ENCODE measurements at places on chromosomes 5 and 9.

GRCh38 chr5:121698690-121699089 lies 153.0 kb upstream of the FTMT start:
- DNase-seq: no peak

- no peak for DNase-seq
Observed at GRCh38 chr5:54942064-54942778, 43.2 kb downstream of the ESM1 start.

- no peak for DNase-seq
Observed at GRCh38 chr5:88486431-88486830, 217.8 kb upstream of the TMEM161B start.

DNA sequence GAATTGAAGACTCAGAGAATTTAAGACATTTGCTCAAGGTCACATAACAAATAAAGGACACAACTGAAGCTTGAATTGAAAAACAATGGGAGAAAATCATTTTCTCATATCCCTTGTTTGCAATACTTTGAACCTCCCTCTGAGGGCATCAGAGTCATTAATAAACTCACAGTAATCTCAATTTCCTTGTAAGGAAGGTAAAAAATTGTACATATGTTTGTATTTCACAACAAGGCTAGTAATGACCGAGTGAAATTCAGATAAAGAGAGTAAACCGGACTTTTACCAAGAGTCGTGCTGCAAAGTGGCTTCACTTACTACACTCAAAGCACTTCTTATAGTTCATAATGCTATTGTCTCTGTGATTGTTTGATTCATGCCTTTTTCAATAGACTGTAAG lies 665.0 kb downstream of the NR2F1-AS1 start:
- no peak for DNase-seq

DNA sequence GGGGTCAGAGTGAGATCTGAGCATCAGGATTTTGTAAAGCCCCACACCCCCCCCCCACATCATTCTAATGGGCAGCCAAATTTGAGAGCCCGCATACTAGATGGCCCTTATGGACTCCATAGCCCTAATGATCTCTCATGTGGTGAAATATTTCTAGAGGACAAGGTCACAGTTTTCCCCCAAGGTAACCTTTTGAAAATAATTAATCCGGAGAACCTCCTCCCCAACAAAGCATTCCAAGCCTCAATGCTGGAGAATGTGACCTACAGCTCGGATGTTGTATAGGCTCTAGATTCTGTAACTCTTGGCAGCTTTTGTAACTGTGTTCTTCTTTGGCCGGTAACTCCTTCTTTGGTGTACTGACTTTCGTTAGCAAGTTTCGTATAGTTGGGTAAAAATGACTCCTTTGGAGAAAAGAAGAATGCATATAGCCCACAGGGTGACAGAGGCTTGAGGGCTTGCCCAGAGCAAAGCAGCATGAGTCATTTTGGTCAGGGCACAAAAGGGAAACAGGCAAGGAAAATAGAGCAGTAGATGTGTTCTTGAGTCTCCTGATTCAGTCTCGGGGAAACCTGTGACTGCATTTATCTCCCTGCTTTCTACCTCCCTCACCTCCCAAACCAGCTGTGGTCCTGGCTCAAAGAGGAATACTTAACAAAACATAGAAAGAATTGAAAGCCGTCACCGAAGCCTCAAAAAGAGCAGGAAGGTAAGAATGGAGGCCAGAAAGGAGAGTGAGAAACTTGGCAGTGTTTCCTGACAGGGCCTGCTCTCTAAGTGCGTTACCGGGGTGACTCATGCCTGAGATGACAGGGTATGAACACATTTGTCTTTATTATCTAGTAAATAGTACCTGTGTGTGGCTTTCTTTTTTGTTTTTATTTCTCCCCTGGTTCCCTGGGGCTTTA lies 6.6 kb upstream of the XPA start:
- DNase-seq: no peak

GRCh38 chr5:157323107-157323706 lies 57.3 kb downstream of the CYFIP2 start:
- DNase-seq: no peak

DNA sequence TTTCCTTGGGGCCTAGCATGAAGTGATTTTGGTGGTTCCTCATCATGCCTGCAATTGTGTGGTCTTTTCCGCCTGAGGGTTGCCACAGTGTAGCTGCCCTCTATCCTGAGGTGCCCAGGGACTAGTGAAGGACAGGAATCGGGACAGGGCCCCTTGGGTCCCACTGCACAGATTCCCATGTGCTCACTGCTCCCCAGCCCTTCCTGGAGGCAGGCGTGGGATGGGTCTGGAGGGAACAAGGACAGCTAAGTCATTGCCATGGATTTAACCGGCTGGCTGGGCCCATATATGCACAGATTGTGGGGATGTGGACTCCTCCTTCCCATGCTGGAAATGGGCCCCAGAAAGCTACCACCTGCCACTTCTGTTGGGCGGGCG lies 122.3 kb upstream of the PITX1 start:
- DNase-seq: no peak

DNA sequence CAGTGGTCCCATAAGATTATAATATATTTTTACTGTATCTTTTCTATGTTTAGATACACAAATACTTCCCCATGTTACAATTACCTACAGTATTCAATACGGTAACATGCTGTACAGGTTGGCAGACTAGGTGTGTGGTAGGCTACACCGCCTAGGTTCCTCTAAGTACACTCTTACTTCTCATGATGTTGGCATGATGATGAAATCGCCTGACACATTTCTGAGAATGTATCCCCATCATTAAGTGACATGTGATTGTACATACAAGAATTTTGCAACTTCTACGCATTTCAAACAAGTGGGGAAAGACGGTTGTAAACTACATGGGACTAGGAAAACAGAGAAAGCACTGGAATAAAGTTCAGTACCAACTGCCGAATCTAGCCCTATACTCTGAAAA lies 53.3 kb downstream of the SETX start:
- DNase-seq: no peak

DNA sequence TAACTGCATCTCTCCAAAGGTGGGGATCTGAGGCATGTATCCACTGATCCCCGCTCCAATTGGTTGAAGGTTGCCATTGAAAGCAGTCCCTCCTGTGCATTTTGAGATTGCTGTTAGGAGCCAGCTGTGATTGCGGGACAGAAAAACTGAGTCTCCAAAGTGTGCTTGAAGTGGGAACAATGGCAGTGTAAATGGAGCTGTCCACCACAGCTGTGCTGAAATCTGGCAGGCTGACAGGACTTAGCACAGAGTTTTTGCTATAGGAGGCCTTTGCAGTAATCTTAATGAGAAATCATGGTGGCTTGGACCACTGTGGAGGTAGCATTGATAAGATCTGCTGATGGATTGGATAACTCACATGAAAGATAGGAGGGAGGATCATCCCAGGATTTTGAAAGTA lies 3.3 kb downstream of the RNF20 start:
- no peak for DNase-seq

- DNase-seq: no peak
Observed at GRCh38 chr5:28548856-28549255, 1510.5 kb upstream of the CDH9 start.

GRCh38 chr5:126389179-126389578 lies 34.0 kb upstream of the GRAMD2B start:
- DNase-seq: no peak

DNA sequence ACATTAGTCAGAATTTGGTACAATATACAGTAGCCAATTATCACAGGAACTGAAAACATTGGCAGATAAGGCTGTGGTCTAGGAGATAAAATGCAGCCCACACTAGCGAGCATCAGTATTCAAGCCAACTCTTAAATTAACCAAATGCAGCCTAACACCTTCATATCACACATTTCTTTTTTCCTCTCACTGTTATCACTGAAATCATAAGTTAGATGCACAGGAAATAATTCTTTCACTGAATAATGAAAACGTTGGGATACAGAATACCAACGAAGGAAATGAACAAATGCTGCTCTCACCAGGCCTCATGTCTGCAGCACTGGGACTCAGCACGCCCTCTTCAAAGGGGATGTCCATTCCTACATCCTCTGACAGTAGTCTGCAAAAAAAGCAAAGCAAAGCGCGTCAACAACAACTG lies 109.1 kb upstream of the PCA3 start:
- no peak for DNase-seq

DNA sequence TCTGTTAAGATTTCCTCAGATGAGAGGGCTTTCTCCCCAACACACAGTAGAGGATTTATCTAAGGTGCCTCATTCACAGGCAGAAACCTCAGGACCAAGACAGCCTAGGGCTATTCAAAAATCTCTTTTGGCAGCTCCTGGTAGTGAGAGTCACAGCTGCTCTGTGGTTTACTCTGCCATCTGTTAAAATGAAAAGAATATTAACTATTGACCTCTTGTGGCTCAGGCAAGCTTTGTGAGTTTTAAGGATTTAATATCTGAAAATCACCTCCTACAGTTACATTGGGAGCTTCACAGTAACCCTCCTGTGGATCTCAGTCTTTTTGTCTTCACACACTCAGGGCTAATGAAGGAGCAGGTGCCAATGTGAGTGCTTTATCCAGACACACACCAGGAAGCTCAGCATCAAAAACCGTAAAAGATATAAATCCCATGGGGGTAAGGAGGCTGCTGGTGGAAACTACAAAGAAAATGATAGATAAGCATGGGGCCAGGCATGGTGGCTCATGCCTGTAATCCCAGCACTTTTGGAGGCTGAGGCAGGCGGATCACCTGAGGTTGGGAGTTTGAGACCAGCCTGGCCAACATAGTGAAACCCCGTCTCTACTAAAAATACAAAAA lies 29.7 kb downstream of the PPP1R2B start:
- DNase-seq: peak; percentile 44

DNA sequence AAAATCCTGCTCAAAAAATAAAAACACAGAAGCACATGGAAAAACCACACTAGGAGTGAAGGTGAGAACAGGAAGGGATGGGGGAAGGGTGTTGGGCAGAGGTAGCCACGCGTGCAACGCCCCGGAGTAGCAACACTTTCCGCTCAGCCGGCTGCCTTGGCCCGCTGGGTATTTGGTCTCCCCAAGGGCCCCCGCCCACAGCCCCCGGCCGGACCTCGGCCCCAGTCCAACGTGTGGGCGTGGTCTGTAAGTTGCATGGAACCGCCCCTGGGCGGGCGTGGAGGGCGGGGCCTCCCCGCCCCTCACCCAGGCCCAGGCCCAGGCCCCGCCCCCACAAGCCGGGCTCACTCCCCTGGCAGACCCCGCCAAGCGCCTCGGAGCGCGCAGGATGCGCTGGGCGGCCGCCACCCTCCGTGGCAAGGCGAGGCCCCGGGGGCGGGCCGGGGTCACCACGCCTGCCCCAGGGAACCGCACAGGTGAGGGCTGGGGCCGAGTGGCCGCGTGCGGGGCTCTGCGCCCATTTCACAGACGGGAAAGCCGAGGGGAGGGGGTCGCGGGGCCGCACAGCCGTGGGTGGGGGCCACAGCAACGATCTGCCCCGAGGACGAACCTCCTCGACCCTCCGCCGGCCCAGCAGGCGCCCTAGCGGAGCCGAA lies at the start of gene SUSD3:
Gene SUSD3, plus strand, starts transcription at position 347 of the 656 bp plus-strand sequence. Its CDS starts 42 bp downstream, at position 389.
- DNase-seq: peak; percentile 69

- no peak for DNase-seq
Observed at GRCh38 chr9:118281772-118282171, 577.6 kb downstream of the TLR4 start.

GRCh38 chr9:120040896-120041295 lies 539.1 kb downstream of the CDK5RAP2 start:
- DNase-seq: no peak

DNA sequence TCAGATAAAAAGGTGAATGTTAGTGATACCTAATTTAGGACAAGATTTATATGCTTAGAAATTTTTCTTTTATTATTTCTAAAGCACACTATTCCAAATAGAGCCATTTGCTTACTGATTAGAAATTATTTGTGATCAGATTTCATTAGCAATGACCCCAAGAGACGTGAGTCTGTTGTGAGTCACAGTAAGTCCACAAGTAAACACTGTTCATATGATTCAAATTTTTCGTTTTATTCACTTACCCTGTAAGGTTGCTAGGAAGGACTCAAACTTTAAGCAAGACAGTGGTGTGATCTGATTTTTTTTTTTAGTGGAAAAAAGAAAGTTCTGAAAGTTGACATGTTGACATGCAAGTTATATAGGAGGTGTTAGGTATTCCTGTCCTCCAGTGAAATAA lies 1.2 kb downstream of the CARD6 start:
- no peak for DNase-seq

DNA sequence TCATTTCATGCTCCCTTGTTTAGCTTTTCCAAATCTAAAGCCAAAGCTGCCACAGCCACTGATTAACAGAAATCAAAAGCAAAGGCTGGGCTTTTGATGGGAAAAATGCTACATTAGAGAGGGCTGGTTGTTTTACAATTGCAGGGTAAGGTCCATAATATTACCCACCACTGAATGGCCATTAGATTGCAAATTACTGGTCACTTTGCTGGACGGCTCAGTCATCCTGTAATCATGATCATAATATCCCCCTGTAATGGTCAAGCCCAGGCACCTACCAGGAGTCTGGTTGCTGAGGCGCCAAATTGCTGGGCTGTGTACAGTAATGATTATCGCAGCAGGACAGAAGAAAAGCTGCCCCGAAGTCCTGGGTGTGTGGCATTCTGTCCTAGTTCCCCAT lies 286.5 kb downstream of the ZSWIM6 start:
- no peak for DNase-seq

GRCh38 chr5:93100976-93101375 lies 480.0 kb downstream of the NR2F1-AS1 start:
- DNase-seq: no peak

DNA sequence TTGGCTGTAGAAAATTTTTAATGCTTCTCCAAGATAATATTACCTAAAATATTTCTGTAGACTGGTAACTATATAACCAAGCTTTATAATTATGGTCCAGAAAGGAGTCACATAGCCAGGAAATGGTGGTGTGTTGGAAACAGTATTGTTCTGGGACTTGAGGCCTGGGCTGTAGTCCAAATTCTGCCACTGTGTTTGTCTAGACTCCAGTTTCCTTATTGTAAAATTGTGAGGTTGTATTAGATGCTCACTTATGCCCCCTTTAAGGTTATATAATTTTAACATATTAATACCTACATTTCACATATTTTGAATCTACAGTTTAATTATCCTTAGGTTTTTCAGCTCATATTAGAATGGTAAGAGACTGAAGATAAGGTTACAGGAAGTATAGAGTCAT lies 42.4 kb downstream of the STX17 start:
- no peak for DNase-seq

DNA sequence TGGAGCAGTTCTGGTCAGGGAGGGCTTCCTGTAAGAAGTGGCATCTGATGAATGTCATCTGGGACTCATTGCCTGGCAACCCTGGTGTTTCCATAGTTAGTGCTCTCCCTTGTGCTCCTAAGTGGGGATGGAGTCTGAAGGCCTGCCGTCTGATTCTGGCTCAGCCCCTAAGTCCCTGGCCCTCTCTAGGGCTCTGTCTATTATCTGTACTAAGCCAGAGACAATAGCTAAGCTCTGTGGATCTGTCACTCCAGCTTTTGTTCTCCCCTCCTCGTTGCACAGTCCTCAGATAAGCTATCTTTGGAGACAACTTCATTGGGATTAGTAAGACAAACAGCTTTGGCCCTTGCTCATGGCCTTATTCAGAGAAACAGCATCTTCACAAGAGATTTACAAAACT lies 30.6 kb upstream of the TTC1 start:
- no peak for DNase-seq

Measured in GM18507 (cell line).